ENCODE measurements at places on chromosomes 2 and 18. TPM values are rescaled to one million over a fixed set of nuclear protein-coding genes. Genes with fewer than 3 reads are reported as not detected.

DNA sequence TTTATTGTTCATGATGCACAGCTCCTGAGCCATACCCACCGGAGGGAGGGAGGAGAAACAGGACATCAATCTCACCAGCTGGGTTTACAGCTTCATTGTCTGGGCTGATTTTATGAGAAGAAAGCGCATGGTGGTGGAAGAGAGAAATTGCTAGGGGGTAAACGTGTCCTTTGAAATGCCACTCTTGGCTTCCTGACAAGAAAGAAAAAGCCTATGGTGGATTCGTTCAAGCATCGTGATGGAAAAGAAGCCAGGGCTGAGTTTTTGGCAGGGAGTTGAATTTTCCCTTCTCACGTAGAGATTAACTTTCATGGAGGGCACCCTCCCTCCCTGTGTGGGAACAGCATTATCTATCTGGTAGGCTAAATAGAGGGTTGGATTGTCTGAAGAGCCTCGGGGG, 502.0 kb downstream of the SLC4A3 start:
- H3K36me3 ChIP-seq: no peaks in the 10 kb centered on the region
- H3K27ac ChIP-seq: no peak overlapping the region
- no peak overlapping the region for H3K4me3 ChIP-seq
- DNase-seq: no peak
- H3K27me3 ChIP-seq: no peaks in the 10 kb centered on the region
- H3K4me1 ChIP-seq: no peaks in the 10 kb centered on the region

- H3K27me3 ChIP-seq: no peaks in the 10 kb centered on the region
- no peaks in the 10 kb centered on the region for H3K36me3 ChIP-seq
- no peak overlapping the region for H3K27ac ChIP-seq
These were observed 37.2 kb upstream of the NEMP2 start for GRCh38 chr2:190571686-190572085.

DNA sequence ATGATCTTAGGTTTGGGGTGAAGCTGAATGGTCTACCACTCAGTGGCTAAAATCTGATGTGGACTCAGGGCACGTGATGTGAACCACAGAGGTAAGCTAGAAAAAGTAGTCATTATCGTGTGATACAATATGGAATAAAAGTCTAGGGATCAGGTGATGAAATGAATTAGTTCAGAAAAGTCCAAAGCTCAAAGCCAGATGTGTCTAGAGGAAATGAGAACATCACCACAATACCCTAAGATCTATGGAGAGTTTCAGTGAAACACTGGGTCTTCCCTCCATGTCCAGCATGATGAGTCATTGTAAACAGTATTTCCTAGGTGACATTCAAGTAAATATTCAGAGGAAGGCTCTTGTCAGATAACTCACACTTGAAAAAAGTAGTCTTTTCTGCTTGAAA, 1257.4 kb upstream of the ZEB2 start:
- H3K4me1 ChIP-seq: no peaks in the 10 kb centered on the region
- H3K27ac ChIP-seq: no peak overlapping the region
- DNase-seq: no peak
- no peak overlapping the region for H3K4me3 ChIP-seq
- H3K27me3 ChIP-seq: no peaks in the 10 kb centered on the region

DNA sequence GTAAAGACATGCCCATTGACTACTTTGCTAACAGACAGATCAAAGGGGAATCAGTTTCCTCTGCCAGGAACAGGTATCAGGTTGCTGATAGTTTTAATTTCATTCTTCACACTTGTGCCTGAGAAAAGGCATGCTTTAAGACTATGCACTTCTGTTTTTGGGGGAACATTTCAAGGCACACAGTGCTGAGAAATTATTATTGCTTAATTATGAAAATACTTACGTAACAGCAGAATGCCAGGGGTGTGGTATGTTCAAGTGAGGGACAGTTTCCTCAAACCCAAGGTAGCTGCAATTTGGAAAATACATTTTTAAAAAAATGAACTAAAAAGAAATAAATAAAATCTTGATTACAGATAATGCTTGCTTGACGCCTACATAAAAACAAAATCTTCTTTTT, 1746.1 kb upstream of the PIK3C3 start:
- no peak overlapping the region for H3K27ac ChIP-seq
- H3K36me3 ChIP-seq: no peaks in the 10 kb centered on the region
- no peak for DNase-seq
- no peak overlapping the region for H3K4me3 ChIP-seq
- H3K4me1 ChIP-seq: no peaks in the 10 kb centered on the region

DNA sequence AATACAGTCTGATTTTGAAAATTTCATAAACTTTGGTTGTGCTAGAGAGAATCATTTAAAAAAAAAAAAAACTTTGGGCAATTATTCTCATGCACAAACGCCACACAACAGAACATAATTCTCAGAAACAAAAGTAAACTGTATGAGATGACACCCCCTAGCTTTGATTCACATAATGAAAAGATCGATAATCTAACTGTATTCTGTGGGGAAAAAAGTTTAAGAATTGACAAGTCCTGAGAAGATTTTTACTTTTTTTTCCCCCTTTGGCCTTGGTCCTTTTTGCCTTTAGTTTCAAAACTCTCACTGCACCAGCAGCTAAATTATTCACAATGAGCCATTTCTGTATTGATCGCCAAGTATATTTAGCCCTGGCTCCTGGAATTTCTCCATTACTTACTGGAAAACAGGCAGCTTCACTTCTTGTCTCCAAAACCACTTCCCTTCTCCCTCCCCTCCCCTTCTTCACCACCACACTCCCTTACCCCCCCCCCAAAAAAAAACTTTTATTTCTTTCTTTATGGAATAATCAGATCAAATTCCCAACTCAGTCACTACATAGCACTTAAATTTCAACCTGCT, 2.0 kb downstream of the IKZF2 start:
- DNase-seq: no peak
- H3K4me1 ChIP-seq: peaks cover 56% of the 10 kb centered on the region
- no peaks in the 10 kb centered on the region for H3K27me3 ChIP-seq
- H3K27ac ChIP-seq: peak overlapping the region; percentile 78

DNA sequence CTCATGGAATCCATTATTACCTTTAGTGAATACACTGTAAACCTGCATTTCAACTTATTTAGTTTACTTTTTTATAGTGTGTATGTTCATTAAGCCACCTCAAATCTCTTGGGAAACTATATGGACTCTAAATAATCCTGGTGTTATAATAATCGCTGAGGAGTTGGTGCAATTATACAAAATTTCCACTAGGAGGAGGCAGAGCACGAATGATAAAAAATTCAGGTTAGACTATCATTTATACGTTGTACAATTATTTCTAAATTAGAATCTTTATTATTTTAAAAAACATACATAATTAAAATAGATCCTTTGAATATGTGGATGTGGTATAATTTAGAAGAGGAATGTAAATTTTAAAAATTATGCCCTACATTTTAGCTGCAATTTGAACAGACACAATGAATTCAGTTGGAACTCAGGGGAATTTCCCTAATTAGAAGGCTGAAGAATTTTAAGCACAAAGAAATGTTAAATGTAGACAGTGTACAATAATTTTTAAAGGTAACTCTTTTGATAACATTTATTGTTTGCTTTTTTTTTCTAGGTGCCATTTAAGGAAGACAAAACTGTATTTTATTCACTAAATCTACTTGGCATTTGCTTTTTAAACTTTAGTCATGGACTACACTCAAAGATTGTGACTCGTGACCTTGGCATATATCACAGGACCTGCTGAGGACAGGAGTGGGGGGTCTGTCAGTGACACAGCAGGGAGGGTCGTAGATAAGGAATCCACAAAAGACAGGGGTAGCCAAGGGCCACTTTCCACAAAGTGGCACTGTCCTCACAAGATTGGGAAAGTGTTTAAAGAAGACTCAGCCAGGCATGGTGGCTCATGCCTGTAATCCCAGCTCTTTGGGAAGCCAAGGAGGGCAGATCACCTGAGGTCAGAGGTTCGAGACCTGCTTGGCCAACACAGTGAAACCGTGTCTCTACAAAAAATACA, 45.5 kb downstream of the RAB12 start:
- no peaks in the 10 kb centered on the region for H3K36me3 ChIP-seq
- H3K27ac ChIP-seq: no peak overlapping the region
- no peak overlapping the region for H3K4me3 ChIP-seq
- no peak for DNase-seq

TEX44 gene
- total RNA-seq: not detected

ITGA4 gene
- 8.4 TPM for total RNA-seq
